ENCODE measurements at places on chromosomes 1 and 21.

DNA sequence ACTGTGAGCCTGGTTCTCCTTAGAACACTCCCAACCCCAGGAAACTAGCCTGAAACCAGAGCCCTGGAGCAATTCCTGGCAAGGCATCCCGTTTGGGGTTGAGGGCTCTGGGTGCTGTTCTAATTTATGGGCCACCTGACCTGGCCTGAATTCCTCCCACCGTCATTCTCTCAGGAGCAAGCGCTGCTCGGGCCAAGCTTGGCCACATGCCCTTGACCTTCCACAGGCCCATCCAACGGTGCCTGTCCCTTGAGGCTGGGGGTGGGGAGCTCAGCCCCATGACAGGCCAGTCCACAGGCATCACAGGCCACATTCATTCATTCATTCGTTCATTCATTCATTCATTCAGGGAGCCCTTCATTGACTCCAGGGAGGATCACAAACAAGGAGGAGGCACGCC lies 5.3 kb downstream of the PADI2 start:
- DNase-seq = no peak

DNA sequence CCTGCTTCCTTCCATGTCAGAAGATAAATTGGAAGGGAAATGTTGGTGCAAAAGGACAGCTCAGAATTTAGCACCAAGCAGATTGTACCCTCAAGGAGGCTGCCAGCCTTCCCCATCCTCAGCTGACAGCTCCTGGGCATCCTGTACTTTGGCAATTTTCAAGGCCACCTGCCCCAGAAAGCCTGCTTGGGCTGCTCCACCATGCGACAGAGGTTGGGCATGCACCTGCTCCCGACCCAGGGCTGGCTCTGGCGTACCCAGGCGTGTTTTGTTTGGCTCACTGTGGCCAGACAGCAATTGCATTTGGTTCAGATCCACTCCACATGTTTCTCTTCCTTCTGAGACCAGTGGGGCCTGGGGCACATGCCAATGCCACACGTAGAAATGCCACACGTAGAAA lies 547.8 kb downstream of the NPHP4 start:
- no peak for DNase-seq

DNA sequence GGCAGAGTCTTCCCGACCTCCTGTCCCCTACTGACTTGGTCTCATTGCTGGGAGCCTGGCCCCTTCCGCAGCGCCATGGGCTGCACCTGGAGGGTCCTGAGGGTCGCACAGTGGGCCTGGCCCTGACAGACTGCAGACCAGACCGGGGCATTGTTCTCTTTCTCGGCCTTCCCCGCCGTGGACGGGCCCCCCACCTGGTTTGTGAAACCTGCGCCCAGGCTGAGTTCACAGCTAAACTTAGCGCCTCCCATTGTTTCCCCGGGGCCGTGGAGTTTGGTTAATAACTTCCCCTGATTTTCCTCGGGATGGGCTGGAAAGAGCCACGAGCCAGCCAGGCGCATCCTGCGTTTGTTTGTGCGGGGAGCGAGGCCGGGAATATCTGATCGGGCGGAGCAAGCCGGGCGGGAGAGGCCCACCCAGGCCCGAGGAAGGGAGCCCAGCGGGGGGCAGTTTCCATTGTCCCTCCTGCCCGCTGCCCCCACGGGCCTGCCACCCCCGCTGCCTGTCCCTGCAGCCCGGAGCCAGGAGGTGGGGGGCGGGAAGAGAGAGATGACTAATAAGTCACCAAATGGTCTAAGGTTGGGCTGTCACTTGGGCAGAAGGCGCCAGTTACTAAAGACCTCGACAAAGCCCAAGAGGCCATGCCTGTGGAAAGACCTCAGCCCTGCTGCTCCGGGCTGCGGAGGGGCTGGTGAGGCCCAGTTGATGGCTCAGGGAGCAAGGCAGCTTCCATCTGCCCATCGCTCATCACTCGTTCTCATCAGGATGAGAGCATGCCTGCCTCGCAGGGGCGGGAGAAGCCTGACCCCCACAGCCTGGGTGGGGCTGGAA lies 39.0 kb upstream of the ARHGEF16 start:
- DNase-seq = no peak

GRCh38 chr21:44779417-44780136 lies 22.0 kb downstream of the UBE2G2 start:
- DNase-seq = no peak

DNA sequence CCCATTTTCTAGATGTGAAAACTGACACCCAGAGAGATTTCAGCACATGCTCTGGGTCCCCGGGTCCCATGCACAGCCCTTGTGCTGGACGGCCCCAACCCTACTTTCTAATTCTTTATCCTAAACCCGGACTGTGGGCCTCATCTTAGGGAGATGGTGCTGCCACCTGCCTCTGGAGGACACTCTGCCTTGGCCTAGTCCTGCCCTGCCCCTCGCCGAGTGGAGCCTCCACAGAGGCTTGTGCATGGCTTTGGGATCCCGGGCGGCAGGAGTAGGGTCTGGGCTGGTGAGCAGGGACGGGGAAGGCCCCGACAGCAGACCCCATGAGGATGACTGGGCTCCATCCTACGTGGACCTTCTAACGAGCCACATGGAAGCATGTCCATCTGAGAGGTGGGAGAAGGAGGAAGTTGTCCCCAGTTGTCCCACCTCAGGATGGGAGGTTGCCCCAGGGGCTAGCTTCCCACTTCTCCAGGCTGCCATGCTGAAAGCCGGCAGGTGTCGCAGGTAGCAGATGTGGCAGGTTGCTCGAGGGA lies 12.4 kb downstream of the MX2 start:
- no peak for DNase-seq

DNA sequence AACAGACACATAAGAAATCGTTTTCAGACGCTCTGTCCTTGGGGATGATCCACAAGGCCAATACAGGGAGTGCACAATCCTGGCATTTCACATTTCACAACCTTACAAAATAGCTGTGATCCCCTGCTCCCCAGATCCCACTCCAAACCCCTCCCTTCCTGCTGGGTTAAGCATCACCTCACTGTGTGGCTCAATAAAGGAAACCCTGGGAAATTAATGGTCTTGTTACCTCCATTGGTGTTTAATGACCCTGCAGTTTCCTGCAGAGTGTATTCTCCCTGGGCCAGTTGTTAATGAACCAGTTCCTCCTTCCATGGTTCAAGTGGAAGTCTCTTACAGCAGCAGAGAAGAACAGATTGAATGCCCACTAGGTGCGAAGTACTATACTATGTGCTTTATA lies 334.7 kb downstream of the OMA1 start:
- no peak for DNase-seq

GRCh38 chr1:4616831-4617465 lies 37.5 kb upstream of the AJAP1 start:
- DNase-seq = no peak

- DNase-seq = no peak
Measured at GRCh38 chr1:160371346-160371631, 4.4 kb downstream of the NHLH1 start.

- no peak for DNase-seq
Measured at GRCh38 chr21:18373606-18374005, 30.0 kb downstream of the TMPRSS15 start.

DNA sequence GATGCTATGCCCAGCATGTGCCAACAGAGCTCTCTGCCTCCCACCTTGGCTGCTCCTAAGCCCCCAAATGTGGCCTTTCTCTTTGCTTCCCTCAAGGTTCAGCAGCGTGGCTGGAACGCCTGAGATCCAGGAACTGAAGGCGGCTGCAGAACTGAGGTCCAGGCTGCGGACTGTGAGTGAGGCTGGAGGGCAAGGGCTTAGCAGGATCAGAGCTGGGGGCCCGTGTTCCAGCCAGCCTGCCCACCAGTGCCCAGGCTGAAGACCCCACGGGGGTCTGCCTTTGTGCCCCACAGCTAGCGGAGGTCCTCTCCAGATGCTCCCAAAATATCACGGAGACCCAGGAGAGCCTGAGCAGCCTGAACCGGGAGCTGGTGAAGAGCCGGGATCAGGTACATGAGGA lies 14.6 kb downstream of the IKBKE start:
- no peak for DNase-seq

GRCh38 chr1:160260406-160261382 lies 1.7 kb downstream of the DCAF8 start:
- no peak for DNase-seq

Measured in GM12892 (cell line).